CD8-positive, alpha-beta memory T cell (primary cell): ENCODE measurements at places on chromosomes 11 and 22.

GRCh38 chr22:30754971-30755758, 60.5 kb downstream of the OSBP2 start:
- H3K27me3 ChIP-seq = no peaks in the 10 kb centered on the region
- no peak overlapping the region for H3K27ac ChIP-seq
- no peaks in the 10 kb centered on the region for H3K36me3 ChIP-seq
- H3K4me3 ChIP-seq = no peak overlapping the region
- peak; percentile 60 for DNase-seq

DNA sequence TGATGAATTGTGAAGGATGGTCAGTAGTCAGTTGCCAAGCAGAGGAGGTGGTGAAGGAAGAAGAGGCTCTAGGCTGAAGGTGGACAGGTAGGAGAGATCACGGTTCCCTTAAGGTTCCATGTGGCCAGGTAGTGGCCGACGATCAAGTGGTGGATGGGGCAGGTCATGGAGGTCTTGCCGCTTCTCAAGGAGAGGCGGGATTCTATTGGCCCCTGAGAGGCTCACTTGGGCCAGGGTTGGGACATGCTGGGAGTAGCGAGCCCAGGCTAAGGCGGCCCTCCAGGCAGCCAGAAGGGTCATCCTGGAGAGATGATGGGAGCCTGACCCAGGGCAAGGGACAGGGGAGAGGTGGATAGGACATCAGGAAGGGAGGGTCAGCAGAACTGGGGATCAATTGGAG, 20.9 kb upstream of the TMPRSS4 start:
- no peak overlapping the region for H3K27ac ChIP-seq
- peaks cover 23% of the 10 kb centered on the region for H3K4me1 ChIP-seq
- H3K27me3 ChIP-seq = no peaks in the 10 kb centered on the region
- H3K36me3 ChIP-seq = no peaks in the 10 kb centered on the region
- no peak for DNase-seq

DNA sequence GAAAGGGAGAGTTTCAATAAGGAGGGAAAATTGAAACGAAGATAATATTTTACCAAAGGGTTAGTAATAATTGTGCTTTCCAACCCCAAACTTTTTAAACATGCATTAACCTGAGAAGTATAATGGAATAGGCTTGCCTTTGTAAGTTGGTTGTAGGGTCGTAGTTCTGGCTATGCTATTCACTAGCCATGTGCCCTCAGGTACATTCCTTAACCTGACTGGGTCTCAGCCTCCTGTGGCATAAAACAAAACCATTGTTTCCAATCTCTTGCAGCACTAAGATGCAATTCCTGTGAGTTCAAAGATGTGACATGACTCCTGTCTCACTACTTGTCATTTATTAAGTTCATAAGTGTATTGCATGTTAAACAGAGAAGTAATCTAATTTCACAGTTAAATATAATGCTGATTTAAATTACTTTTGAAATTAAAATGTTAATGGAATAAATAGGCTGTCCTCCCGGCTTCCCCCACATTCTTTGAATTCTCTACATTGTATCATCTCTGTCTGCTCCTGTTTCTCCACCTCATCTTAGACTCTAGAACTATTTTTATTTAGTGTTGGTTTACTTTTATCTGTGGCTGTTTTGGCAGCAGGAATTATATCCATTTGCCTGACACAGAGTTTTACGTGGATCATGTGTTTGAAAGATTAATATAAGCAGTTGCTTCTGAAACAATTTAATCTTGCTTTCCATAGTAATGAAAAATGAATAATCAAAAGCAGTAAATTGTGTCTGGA, 216.3 kb downstream of the FAT3 start:
- H3K27ac ChIP-seq = no peak overlapping the region
- H3K4me3 ChIP-seq = no peak overlapping the region
- H3K27me3 ChIP-seq = no peaks in the 10 kb centered on the region
- no peak for DNase-seq

DNA sequence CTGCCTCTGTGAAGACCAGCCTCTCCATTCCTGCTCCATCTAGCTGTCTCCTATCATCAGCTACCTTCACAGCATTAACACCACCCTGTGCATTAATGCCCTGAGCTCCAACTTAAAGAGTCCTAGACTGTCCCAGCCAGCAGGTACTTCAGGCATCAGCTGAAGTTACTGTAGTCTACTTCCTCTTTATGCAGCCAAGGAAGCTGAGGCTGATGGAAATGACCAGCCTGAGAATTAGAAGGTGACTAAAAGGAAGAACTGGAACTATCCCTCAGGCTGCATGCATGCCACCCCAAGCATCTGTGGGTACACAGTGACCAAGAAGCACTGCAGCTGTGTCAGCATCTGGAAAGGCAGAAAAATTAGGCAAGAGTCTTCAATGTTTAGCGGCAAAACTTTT, 28.2 kb downstream of the MS4A10 start:
- H3K4me1 ChIP-seq = no peaks in the 10 kb centered on the region
- no peaks in the 10 kb centered on the region for H3K27me3 ChIP-seq
- no peaks in the 10 kb centered on the region for H3K36me3 ChIP-seq

- H3K4me1 ChIP-seq = peaks cover 38% of the 10 kb centered on the region
- no peaks in the 10 kb centered on the region for H3K36me3 ChIP-seq
- H3K27ac ChIP-seq = no peak overlapping the region
- DNase-seq = no peak
- H3K27me3 ChIP-seq = no peaks in the 10 kb centered on the region
- H3K4me3 ChIP-seq = no peak overlapping the region
These were observed 1.8 kb downstream of the FUT4 start for GRCh38 chr11:94545264-94546161.

- H3K4me1 ChIP-seq = no peaks in the 10 kb centered on the region
- H3K4me3 ChIP-seq = no peak overlapping the region
These were observed 78.7 kb upstream of the NARS2 start for GRCh38 chr11:78653294-78653909.

- H3K27me3 ChIP-seq = no peaks in the 10 kb centered on the region
- no peak overlapping the region for H3K27ac ChIP-seq
- no peak for DNase-seq
- H3K4me3 ChIP-seq = no peak overlapping the region
- peaks cover 11% of the 10 kb centered on the region for H3K36me3 ChIP-seq
These were observed 7.4 kb downstream of the MSANTD4 start for GRCh38 chr11:106014620-106015019.

GRCh38 chr11:131898949-131899348, 528.5 kb downstream of the NTM start:
- DNase-seq = no peak
- H3K4me3 ChIP-seq = no peak overlapping the region
- no peak overlapping the region for H3K27ac ChIP-seq
- H3K27me3 ChIP-seq = no peaks in the 10 kb centered on the region
- no peaks in the 10 kb centered on the region for H3K36me3 ChIP-seq

DNA sequence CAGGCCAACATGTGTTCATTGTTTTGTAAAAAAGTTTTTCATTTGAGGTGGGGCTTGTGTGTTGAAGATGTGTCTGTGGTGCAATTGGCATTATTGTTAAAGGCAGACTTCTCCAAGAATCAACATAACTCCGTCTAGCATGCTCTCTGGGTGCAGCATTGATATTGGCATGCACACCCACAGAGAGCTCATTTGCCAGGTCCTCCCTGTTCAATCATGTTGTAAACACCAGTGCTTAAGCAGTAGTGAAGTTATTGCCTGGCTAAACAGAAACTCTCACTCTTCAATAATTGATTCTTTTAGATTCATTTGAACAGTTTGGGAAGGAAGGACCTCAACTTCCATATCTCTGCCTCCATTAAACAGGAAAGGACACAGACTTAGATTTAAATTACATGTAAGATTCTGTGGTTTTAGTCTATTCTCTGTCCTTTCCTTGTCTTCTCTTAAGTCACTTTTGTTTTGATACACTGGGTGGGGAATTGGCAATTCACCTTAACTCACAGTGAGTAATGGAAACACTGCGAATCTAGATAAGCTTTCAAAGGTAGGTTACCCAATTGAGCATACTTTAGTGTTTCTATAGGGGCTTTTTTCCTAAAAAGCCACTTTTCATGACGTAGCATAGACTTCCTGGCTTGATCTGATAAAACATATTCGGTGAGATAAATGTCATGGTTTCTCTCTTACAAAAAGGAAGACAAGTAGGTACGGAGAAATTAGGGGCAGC, 30.8 kb upstream of the EXPH5 start:
- H3K36me3 ChIP-seq = no peaks in the 10 kb centered on the region
- H3K4me1 ChIP-seq = no peaks in the 10 kb centered on the region
- no peak for DNase-seq
- peak overlapping the region; percentile 4 for H3K27ac ChIP-seq

- H3K27me3 ChIP-seq = no peaks in the 10 kb centered on the region
- no peak overlapping the region for H3K27ac ChIP-seq
- DNase-seq = no peak
- H3K4me3 ChIP-seq = no peak overlapping the region
These were observed 17.6 kb downstream of the DGAT2 start for GRCh38 chr11:75786101-75786736.

- no peaks in the 10 kb centered on the region for H3K27me3 ChIP-seq
- peak overlapping the region; percentile 1 for H3K4me3 ChIP-seq
- peaks cover 60% of the 10 kb centered on the region for H3K4me1 ChIP-seq
- H3K36me3 ChIP-seq = no peaks in the 10 kb centered on the region
- DNase-seq = peak; percentile 11
- peak overlapping the region; percentile 24 for H3K27ac ChIP-seq
These were observed 6.2 kb downstream of the PICALM start for GRCh38 chr11:86062719-86063118.

- no peak for DNase-seq
- H3K4me3 ChIP-seq = peak overlapping the region; percentile 61
- H3K27ac ChIP-seq = no peak overlapping the region
- peaks cover 9% of the 10 kb centered on the region for H3K4me1 ChIP-seq
These were observed 7.6 kb downstream of the LRRC10B start for GRCh38 chr11:61516191-61516590.

DNA sequence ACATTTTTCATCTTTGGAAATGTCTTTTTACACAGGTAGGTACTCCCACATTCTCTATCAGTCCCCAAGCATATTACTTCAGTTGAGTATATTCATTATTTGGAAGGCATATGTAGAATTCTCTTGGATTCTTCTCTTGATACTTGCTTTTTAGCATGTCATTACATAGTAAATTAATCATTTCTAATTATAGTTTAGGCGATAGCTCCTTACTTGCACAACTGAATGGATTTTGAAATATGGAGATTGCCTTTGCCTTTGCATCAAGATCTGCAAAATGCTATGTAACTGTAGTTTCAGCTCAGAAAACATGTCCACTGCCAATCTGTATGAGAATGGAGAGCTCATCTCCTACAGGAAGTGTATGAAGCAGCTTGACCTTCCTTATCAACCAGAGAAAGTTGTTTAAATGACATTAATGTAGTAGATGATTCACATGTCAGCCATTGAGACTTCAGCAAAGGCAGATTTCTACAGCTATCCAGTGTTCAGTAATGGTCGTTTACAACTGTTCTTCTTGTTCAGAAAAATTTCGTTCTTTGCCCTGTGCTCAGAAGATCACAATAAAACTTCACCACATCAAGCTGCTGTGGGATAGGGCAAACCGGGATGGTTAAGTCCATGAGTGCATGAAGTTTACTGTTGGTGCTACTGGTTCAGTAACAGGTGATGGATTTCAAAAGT, 61.6 kb downstream of the PPP6R3 start:
- no peak overlapping the region for H3K27ac ChIP-seq
- DNase-seq = no peak
- peaks cover 28% of the 10 kb centered on the region for H3K4me1 ChIP-seq
- no peaks in the 10 kb centered on the region for H3K27me3 ChIP-seq
- no peak overlapping the region for H3K4me3 ChIP-seq

DNA sequence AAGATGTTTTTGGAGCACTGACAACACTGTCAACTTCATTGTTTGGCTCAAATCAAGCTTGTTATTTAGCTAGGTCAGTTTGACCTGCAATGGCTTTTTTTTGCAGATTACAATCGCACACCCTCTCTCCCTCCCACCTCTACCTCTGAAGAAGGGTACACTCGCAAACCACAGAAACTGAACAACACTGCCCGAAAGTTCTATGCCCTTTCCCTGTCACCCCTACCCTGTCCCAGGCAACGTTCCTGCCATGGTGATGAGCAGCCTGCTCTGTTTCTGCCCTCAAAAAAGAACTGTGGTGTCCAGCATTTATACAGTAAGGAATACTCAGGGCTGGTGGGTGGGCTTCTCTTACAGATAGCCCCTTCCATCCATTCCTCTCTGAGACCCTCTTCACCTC, 33.7 kb downstream of the SC5D start:
- H3K36me3 ChIP-seq = no peaks in the 10 kb centered on the region
- no peak overlapping the region for H3K27ac ChIP-seq
- H3K4me1 ChIP-seq = peaks cover 28% of the 10 kb centered on the region
- DNase-seq = no peak
- no peak overlapping the region for H3K4me3 ChIP-seq

- H3K27ac ChIP-seq = no peak overlapping the region
- no peak overlapping the region for H3K4me3 ChIP-seq
- H3K36me3 ChIP-seq = no peaks in the 10 kb centered on the region
- H3K4me1 ChIP-seq = no peaks in the 10 kb centered on the region
- DNase-seq = no peak
These were observed 55.8 kb downstream of the ELFN2 start for GRCh38 chr22:37371491-37371890.

- H3K27ac ChIP-seq = no peak overlapping the region
- H3K4me1 ChIP-seq = peaks cover 57% of the 10 kb centered on the region
- DNase-seq = no peak
- no peak overlapping the region for H3K4me3 ChIP-seq
- H3K27me3 ChIP-seq = no peaks in the 10 kb centered on the region
These were observed 68.0 kb upstream of the PRDM11 start for GRCh38 chr11:45078236-45079074.

DNA sequence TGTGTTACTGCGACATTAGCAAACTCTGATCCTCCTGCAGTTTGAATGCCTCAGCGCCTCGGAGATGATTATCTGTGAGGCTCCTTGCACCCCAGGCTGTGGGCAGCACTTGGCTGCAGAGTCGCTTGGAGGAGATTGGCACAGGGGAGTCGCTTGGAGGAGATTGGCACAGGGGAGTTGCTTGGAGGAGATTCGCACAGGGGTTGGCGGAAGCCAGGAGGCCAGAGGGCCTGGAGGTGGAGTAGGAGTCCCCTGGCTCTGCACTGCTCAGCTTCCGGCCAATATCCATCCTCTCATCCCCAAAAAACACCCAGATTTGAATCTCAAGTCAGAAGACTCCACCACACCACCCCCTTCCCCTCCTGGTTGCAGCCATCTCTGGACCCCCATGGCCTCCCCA, 192.6 kb upstream of the NECTIN1 start:
- no peaks in the 10 kb centered on the region for H3K36me3 ChIP-seq
- no peak for DNase-seq
- no peak overlapping the region for H3K27ac ChIP-seq
- H3K4me1 ChIP-seq = no peaks in the 10 kb centered on the region
- no peaks in the 10 kb centered on the region for H3K27me3 ChIP-seq
- no peak overlapping the region for H3K4me3 ChIP-seq

- H3K27ac ChIP-seq = peak overlapping the region; percentile 94
- no peak for DNase-seq
- no peaks in the 10 kb centered on the region for H3K36me3 ChIP-seq
- peak overlapping the region; percentile 87 for H3K4me3 ChIP-seq
These were observed 3.5 kb downstream of the SIK3 start for GRCh38 chr11:117094776-117095175.
